ENCODE measurements at places on chromosomes 6 and 20. TPM values are rescaled to one million over a fixed set of nuclear protein-coding genes. Genes with fewer than 3 reads are reported as not detected.

The FABP7 gene
- not detected for total RNA-seq

The IL17A gene
- not detected for total RNA-seq

The PLN gene
- total RNA-seq: not detected

The PPIL6 gene
- 2.8 TPM for total RNA-seq

The SLC24A3 gene
- not detected for total RNA-seq

The KLHDC3 gene
- 136 TPM for total RNA-seq

The TRIM26 gene
- 41.7 TPM for total RNA-seq

The CRISP2 gene
- total RNA-seq: not detected

The BNIP5 gene
- total RNA-seq: not detected

The SMOC2 gene
- total RNA-seq: 0.20 TPM

The KCNQ2 gene
- total RNA-seq: 133 TPM

The PHACTR3 gene
- total RNA-seq: not detected

The NELFCD gene
- total RNA-seq: 58.0 TPM

The KCNK5 gene
- total RNA-seq: not detected

The OOEP gene
- total RNA-seq: not detected

The NHLRC1 gene
- not detected for total RNA-seq

The CST3 gene
- 26.7 TPM for total RNA-seq

The ULBP3 gene
- total RNA-seq: 0.37 TPM

The GNAS-AS1 gene
- not detected for total RNA-seq

The SAYSD1 gene
- total RNA-seq: 24.1 TPM
